Activated effector memory CD4-positive, alpha-beta T cell treated with Interleukin-2 at 50 U/mL for 16 hours (primary cell): ENCODE measurements at places on chromosomes 2 and 18.

DNA sequence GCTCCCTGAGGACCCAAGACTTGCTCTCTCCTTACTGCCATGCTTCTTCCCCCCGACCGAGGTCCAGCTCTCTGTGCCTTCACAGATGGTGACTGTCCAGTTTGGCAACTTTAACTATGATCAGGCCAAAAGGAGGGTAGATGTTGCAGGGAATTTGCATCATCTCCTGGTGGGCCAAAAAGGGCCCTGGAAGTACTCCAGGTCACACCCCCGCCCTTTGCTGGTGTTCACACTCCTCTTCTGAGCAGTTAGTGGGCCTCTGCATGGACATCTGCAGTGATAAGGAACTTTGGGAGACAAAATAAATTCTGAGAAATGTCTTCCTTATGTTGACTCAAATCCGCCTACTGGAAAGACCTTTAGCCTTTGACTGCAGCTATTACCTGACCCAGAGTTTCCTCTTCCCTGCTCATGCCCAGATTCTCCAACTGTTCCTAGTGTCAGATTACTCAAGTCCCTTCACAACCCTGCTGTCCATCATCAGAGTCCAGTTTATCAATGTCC is 234.4 kb downstream of the LOXHD1 start:
- DNase-seq, result no peak

GRCh38 chr18:76995896-76996295 is 136.7 kb downstream of the MBP start:
- no peak for DNase-seq

- no peak for DNase-seq
These were observed 111.4 kb upstream of the SMAD7 start for GRCh38 chr18:49061991-49062831.

- no peak for DNase-seq
These were observed 184.1 kb downstream of the CDH7 start for GRCh38 chr18:65934874-65935273.

DNA sequence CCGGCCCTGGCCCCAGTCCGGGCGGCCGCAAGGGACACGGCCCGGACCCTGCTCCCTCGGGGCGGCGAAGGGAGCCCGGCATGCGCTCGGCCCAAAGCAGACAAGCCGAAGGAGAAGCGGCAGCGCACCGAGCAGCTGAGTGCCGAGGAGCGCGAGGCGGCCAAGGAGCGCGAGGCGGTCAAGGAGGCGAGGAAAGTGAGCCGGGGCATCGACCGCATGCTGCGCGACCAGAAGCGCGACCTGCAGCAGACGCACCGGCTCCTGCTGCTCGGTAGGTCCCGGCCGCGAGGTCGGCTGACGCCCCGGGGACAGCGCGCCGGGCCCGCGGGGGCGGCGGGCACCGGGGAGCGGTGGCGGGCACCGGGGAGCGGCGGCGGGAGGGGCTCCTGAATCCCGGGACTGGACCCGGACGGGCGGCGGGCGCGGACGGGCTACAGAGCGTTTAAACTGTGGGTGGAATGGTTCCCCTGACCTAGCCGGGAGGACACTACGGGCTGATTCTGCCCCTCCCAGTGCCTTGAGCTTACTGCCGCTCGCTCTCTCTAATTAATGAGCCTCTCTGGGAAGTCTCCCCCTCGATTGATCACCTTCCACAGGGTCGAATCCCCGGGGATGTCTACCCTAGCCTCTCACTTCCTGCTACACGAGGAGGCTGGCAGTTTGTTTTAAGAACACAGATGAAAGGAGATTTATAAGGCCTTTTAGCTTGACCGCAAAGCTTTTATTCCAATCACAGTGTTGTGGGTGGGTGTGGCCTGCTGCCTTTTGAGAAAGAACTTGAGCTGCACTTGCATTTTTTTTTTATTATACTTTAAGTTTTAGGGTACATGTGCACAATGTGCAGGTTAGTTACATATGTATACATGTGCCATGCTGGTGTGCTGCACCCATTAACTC is 853 bp downstream of the GNAL start:
- DNase-seq, result no peak
